ENCODE measurements at places on chromosomes 4 and X.

DNA sequence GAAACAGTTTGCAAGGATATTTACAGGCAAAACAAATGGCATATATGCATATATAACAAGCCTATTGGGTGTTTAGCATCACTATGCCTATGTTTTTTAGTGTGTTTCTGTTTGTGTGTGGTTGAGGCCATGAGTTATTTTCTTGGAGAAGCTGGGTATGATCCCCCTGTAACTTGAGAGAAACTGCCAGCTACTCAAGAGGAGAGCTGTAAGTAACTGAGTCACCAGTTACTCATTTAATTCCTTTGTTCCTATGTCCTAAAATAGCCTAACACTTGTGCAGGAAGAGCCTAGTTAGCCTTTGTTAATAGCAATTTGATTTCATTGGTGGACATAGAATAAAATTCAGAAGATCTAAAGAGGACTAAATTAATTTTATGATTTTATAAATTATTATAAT is 79.1 kb downstream of the PWWP3B start:
- no peak for DNase-seq

GRCh38 chr4:119394826-119395225 is 72.9 kb upstream of the FABP2 start:
- DNase-seq, result no peak

DNA sequence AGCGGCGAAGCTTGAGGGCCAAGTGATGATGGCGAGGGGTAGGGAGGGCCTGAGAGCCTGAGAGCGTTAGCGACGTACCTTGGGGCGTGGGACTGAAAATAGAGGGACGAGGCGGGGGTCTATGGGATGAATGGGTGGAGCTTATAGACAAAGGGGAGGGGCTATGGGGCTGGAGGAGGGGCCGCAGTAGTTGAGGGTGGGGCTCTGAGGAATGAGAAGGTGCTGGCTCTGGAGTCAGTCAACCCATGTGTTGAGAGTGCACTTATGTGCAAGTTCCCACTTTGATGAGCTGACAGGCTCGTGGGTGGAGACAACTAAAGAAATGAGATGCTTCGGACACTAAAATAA is 488 bp downstream of the TBC1D25 start:
- no peak for DNase-seq

GRCh38 chrX:85379174-85379907 is at the start of gene POF1B:
Gene POF1B (minus strand): TSS chrX:85379665. CDS start chrX:85379454, 211 bp downstream.
- DNase-seq, result no peak

- DNase-seq, result no peak
Measured at GRCh38 chr4:113444386-113444785, 317.2 kb downstream of the CAMK2D start.

GRCh38 chr4:55125087-55125721 is at the start of gene KDR:
Gene KDR (minus strand): TSS chr4:55125595. CDS start chr4:55125293, 302 bp downstream.
- no peak for DNase-seq

GRCh38 chrX:39730662-39731329 is 367.0 kb downstream of the BCOR start:
- peak; percentile 27 for DNase-seq

DNA sequence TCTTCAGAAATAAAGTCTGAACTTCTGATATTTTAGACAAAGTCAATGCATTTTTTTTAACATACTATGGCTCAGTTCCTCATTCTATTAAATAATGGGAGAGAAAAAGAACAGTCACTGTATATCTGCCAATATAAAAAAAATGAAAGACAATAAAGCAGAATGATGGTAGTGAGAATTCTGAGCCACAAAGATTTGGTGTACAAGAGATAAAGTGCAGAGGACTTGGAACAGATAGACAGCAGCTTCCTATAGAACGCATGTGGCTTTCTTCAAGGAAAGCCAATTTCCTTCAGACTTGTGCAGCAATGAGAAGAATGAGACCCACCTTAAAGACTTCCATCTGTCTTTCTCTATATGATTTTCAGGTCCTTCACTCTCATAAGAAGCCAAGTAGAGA is 39.7 kb downstream of the RASGEF1B start:
- no peak for DNase-seq

GRCh38 chr4:25783126-25783525 is 79.7 kb downstream of the SEL1L3 start:
- DNase-seq, result no peak

GRCh38 chr4:123510221-123510620 is 113.6 kb downstream of the SPRY1 start:
- DNase-seq, result no peak

DNA sequence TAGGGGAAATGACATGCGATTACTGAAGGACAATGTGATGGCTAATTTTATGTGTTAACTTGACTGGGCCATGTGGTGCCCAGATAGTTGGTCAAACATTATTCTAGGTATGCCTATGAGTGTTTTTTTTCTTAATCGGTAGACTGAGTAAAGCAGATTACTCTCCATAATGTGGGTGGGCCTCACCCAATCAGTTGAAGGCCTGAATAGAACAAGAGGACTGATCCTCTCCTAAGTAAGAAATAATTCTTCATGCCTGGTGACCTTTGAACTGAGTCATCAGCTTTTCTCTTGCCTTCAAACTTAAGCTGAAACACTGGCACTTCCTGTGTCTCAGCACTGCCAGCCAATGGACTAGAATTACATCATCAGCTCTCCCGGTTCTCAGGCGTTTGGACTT is 164.0 kb upstream of the FGF13 start:
- no peak for DNase-seq

DNA sequence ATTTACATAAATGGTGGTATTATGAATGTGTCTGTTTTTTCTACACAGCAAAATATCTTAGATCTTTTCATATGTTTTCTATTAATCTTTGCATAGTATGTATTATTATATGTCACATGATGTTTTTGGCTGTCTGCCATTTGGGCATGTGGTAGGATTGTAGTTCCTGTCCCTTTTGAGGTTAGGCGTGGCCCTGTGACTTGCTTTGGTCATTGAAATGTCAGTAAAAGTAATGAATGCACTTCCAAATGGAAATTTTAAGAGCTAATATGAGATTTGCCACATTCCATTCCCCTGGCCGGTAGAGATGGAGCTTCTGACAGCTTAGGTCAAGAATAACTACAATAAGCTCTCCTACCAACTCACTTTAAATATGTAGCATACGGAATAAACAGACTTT is 45.1 kb downstream of the JADE3 start:
- DNase-seq, result no peak

- DNase-seq, result no peak
Measured at GRCh38 chrX:123881330-123881729, 21.5 kb downstream of the XIAP start.

DNA sequence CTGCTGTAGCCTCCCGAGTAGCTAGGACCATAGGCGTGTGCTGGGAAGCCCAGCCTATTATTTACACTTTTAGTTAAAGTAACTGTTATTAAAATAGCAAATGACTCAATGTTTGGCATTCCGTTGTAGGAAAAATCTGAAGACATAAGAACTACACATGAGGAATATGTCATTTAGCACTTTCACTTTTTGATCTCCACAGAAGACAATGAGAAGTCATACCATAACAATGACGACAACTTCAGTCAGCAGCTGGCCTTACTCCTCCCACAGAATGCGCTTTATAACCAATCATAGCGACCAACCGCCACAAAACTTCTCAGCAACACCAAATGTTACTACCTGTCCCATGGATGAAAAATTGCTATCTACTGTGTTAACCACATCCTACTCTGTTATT is 6.7 kb downstream of the GPR34 start:
- DNase-seq, result no peak

- DNase-seq, result no peak
Measured at GRCh38 chr4:75490155-75490554, 24.0 kb downstream of the RCHY1 start.

DNA sequence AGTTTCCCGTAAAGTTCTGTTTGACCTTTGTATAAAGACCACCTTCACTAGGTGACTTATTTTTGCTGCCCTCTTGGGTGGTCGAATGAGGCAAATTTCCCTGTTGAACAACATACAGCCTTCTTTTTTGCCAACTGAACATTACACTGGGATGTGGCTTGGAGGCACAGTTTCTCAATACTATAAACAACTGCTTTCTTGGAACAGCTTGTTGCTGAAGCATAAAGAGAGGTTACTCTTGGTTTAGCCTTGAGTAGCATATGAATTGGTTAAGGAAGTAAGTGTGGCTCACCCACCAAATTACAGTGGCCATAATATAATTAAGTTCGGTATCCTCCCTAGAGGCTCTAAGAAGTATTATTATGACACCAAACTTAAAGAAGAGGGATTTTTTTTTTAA is 40.0 kb downstream of the HHIP start:
- no peak for DNase-seq

DNA sequence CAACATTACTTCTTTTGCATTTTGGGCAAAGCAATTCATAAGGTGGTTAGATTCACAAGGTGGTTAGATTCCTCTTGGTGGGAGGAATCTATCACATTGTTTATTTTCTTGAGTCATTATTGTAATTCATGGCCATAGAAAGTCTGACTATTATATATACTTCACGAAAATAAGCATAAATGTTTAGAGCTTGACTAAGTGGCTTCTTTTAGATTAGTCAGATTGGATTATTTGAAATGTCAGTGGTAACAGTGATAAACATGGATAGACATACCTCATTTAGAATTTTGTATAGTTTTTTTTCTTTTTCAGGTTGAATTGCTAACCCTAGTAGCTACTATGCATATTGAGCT is 24.9 kb upstream of the DYNLT3 start:
- no peak for DNase-seq

GRCh38 chr4:55329012-55329411 is 17.0 kb upstream of the SRD5A3 start:
- no peak for DNase-seq

DNA sequence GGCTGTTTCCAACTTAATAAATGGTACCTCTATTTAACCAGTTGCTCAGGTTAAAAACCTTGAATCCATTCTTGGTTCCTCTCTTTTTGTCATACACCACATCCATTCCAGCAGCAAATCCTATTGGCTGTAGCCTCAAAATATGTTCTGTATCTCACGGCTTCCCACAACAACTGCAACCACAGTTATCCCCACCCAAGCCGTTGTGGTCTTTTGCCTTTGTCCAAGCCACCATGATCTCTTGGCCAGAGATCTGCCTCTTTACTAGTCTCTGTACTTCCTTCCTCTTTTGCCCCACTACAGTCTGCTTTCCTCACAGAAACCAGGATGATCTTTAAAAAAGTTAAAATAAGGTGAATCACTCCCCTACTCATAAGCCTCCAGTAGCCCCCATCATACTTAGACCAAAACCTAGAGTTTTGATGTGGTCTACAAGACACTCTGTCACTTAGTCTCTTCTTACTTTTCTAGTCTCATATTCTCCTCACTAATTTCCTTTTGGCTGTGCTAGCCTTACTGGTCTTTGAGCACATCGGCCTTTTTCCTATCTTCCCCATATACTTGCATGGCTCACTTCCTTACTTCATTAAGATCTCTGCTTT is 10.3 kb downstream of the MAOA start:
- DNase-seq, result no peak

- no peak for DNase-seq
Measured at GRCh38 chr4:15878011-15878410, 60.5 kb downstream of the FGFBP1 start.

GRCh38 chr4:118765399-118765798 is 70.5 kb downstream of the SEC24D start:
- DNase-seq, result no peak

- no peak for DNase-seq
Measured at GRCh38 chr4:6962211-6963041, 52.8 kb downstream of the TBC1D14 start.
